ENCODE measurements at places on chromosomes 3 and 15.
A peak's percentile ranks its signal among the peaks of the same experiment; 100 is the strongest.

DNA sequence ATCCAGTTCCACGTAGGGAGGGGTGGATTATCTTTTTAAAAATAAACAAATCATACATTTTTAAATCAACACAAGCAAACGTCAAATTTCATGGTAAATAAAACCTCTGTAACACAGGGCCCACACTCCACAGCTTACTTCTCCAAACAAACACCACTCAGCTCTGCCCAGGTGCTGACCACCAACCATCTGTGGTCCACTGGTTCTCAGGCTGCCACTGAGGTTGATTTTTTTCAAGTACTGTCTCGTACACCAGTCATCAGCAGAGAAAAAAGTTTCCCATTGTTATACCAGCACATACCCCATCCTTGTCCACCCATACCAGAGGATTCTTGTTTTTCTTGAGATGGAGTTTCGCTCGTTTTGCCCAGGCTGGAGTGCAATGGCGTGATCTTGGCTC is 32.4 kb downstream of the CHSY1 start:
- DNase-seq, result no peak

DNA sequence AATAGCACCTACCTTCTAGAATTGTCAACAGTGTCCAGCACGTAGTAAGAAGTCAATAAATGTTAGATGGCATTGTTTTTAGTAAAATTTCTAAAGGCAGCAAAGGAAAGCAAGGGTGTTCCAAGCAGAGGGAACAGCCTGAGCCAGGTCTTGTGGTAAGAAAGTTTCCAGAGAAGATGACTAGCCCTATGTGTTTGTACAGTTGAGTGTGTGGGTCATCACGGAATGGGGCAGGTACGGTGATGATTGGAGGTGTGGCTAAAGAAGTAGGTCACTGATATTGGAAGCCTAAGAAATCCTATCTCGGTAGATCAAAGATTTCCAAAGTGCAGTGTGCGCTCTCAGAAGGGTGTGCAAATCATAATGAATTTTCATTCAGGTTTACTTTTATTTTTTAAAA is 94.2 kb upstream of the BCL6 start:
- no peak for DNase-seq

DNA sequence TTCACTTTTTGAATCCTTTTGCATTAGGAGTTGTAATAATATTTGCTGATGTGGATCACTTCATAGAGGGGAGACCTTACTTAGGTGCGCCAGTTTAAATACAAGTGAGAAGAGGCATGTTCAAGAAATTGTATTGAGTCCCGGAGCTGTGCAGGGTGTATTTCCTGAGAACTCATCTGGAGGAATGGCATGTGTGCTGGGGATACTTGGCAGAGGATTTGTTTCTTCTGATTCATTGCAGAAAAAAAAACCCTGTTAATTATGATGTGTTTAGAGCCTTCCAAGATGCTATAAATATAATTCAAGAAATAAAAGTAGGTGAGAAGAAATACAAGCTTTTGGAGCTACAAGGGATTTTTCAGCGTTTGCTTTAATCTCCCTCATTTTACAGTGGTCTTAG is 97.6 kb downstream of the TPRG1 start:
- no peak for DNase-seq

GRCh38 chr3:184230603-184231528 is 1.5 kb downstream of the VWA5B2 start:
- DNase-seq, result no peak

- no peak for DNase-seq
Observed at GRCh38 chr3:46849045-46849631, 14.1 kb downstream of the MYL3 start.

GRCh38 chr3:30232142-30232541 is 374.3 kb upstream of the TGFBR2 start:
- DNase-seq, result peak; percentile 21

DNA sequence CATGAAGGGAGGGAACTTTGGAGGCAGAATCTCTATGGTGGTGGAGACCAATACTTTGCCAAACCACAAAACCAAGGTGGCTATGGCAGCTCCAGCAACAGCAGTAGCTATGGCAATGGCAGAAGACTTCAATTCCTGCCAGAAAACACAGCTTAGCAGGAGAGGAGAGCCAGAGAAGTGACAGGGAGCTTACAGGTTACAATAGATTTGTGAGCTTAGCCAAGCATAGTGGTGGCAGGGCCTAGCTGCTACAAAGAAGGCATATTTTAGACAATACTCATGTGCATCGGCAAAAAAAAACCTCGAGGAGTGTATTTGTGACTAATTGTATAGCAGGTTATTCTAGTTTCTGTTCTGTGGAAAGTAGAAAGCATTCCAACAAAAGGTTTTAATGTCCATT is 6.4 kb upstream of the CSTA start:
- DNase-seq, result no peak

DNA sequence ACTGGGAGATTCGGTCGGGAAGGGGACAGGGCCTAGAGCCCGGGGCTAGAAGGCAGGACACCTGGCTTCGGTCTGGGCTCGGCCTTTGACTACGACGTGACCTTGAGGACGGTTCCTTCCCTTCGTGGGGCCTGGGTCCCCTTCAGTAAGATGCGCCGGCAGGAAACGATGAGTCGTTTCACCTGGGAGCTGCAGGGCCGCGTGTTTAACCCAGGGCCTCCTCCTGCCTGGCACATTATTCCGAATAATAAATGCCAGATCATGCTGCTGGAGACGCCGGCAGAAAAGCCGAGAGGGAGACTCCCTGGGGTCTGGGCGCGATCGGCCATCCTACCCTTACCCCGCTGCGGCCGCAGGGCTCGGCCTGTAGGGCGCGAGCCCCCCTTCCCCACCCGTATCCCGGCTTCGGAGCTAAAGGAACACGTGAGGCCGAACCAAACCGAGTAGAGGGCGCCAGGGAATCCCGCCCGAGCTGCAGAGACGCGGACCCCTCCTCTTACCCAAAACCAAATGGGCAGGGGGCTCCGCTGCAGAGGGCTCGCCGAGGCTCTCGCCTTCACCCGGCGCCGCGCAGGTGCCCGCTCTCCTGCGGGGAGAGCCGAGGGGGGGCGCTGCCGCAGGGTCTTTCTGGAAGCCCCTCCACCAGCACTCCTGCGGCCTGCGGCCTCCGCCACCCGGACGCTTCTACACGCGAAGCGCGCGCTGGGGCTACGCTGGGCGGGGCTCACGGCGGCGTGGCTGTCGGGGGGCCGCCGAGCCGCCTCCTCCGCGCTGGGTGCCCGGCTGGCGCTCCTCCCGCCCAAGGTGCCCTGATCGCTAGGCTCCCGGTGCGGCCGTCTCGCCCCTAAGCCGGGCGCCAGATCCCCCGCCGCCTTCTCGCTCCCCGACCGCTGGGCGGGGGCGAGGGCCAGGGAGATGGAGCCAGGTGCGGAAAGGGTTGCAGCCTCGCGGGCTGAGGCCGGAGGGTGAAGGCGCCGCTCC is at the start of gene BDH1:
Gene BDH1, minus strand, starts transcription at position 688 of the 981 bp plus-strand sequence. CDS start 9,525 bp downstream, outside the sequence.
- DNase-seq, result peak; percentile 32

DNA sequence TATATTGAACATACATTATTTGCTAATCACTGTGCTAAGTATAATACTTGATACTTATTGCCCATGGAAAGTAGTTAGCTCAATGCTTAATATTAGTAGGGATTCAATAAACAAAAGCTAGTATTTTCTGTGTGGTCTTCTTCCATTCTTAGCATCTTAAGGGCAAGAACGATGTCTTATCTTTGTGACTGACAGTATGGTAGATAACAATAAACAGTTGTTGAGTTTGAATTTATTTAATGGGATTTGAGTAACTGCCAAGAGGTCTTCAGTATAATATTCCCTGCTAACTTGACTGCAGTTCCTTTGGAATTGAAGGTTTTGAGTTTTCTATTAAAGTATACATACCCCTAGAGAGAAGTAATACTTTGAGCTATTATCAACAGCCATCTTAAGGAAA is 70.1 kb downstream of the ZNF609 start:
- DNase-seq, result no peak

DNA sequence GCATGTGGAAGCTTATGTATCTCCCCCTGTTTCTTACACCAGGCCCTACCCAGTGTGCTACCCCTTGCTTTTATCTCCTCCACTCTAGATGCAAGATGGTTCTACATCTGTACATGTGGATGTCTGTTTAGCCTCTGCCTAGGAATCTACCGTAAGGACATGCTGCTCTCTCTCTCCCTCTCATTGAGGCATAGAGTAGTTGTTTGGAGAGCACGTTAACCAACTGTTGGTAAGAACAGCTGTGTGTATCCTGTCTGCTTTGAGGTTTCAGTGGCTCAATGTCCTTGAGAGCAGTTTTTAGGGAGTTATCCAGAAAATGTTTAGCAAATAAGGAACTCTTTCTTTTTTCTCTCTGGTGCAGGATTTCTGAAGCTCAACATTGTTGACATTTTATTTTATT is 152.8 kb downstream of the DNAJB8 start:
- no peak for DNase-seq

DNA sequence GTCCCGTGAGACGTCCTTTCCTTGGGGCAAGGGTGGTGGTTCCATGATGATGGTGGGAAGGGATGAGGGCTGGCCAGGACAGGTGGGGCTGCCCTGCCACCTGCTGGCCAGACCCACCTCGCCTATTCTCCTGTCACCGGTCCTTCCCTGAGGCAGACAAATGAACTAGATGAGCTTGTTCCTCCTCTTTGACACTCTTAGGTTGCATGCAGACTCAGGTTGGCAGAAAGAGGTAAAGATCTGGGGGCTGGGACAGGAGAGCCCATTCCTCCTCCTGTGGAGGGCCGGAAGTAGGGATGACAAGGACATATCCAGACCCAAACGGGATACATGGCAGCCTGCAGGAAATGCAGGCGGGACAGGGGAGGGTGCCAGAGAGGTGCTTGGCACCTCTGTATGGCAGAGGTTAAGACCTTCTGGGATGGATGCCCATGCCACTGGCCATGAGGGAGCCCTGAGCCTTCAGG is 38.6 kb downstream of the ACSBG1 start:
- no peak for DNase-seq

DNA sequence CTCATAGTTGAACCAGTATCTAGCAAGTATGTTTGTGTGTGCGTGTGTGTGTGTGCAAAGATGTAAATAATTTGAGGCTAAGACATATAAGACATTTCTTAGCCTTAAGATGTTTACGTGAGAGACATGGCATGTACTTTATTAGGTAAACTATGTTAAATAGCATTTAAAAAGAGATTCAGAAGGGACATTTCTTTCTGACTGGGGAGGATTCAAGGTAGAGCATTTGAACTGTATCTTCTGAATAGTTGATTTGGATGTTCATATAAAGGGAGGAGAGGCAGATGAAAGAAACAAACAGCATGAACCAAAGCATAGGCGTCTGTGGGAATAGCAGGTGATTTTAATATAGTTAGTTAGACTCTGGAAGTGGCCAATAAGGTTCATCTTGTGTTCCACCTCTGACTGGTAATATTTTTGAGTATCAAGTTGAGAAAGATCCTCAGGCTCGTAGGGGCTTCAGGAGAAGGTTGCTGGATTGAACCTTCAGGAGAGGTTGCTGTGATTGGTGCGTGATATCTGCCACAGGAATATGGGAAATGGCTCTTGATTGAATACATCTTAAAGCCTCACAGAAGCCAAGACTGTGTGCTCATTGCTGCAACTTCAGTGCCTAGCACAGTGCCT is 12.6 kb downstream of the NFKBIZ start:
- DNase-seq, result no peak

- no peak for DNase-seq
Observed at GRCh38 chr3:5466065-5466464, 278.6 kb downstream of the EDEM1 start.

GRCh38 chr3:137760341-137761098 is 3.6 kb upstream of the SOX14 start:
- DNase-seq, result peak; percentile 8

DNA sequence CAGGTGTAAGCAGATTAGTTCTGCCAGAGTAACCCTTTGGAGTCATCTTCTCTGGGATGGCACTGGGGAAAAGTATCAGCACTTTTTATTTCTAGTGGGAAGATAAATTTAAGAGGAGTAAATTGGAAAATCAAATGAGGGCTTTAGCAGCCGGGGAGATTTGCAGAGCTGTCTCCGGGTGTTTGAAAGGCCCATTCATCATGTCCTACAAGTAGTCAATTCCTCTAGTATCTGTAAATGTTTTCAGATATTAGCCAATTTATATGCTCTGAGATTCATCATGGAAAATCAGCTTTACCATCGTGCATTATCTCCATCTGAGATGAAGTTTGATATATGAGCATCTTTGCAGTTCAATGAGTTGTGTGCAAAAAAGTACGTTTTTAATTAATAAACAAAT is 93.6 kb downstream of the CDIN1 start:
- DNase-seq, result peak; percentile 11

DNA sequence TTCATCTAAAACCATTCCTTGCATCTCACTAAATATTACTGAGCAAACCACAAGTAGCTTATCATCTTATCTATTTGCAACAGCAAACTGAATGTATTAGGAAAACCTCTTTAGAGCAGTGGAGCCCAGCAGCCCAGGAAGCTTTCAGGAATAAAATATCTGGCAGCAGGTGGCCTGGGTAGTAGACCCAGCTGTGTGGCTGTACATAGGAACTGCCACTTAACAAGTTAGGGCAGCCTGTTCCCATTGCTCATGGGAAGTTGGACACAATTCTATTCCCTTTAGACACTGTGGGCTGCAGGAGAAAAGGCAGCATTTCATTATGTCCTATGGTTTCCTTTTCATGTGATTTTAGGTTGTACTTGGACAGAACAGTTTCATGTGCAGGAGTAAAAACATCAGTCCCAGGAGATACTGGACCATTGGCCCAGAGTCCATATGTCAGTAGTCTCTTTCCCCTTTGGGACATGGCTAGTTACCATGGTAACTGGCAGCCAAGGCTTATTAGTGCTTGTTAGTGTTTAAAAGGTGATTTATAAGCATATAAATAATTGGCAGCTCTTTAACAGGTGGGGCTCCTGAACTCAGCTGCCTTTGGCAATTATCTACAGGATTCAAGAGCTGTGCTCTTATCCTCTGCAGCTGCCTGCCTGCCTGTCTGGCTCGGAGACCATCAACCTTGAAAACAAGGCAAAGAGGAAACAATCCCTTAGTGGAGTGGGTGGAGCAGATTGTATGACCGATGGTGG is 28.9 kb upstream of the LSAMP start:
- DNase-seq, result no peak

DNA sequence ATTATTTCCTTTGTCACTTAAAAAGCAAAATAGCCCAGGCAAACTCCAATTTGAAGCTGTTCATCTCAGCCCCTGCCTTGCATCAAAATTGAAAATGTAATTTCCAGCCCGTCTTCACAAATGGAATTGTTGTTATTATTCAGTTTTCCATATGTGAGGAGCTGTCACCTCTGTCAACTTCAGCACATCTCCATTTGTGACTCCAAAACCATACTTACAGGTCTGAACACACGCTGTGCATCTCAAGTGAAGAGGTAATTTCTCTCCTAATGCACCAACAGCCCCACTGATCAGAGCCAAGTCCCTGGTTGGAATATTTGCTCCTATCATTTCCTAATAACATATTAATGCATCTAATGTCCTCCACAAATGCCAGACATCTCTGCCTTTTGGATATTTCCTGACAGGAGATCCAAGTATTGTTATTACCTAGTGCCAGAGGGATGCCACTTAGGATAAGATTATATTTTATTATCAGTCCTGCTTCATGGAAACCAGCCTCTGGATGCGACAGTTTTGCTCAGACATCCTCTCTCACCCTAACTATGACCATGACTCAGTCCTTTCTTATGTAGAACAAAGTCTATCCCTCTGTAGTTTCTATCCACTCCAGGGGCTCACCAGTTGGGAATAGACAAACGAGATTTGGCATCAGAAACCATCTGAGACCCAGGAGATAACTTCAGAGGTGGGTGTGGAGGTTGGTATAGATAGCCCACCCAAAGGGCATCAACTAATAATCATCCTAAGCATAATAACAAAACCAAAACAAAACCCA is 379.8 kb downstream of the VPS13C start:
- no peak for DNase-seq

GRCh38 chr3:62604298-62604697 is 230.9 kb upstream of the FEZF2 start:
- DNase-seq, result no peak

GRCh38 chr3:4820296-4821121 is 158.7 kb upstream of the BHLHE40 start:
- DNase-seq, result no peak
